ENCODE measurements at places on chromosomes 4 and X.

GRCh38 chrX:148459343-148459742 lies 41.1 kb upstream of the AFF2 start:
- no peak for DNase-seq

DNA sequence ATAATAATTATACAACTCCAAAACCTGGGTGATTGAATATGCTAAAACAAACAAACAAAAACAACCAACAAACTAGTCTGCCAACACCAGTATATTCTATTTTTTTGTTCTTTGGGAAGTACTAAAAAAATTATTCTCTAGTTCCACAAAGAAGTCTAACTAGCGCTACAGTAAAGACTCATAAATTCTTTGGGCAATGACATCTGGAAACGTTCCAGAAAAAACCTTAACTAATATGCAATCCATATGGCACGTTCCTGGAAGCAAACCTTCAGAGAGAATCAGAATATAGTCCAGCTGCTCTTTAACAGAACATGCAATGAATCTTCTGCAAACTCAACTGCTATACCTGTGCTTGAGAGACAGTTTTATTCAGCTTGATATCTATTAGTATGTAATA lies 500.1 kb downstream of the TRAM1L1 start:
- DNase-seq, result no peak

DNA sequence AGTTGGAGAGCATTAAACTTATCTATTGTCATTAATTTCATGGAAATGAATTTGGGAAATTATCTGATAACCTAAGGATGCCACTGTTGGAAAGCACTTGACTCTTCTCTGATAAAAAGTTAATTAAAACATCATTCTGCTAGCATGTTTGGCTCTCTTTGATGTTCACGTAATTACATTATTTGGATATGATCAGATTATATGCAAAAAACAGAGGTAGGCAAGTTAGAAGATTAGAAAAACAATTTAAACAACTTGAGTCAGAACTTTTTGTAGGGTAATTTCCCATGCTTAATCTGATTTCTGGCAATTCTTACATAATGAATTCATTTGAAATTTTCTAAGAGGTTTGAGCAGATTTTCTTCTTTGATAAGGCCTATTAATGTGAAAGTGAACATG lies 882.9 kb downstream of the TRAM1L1 start:
- DNase-seq, result no peak

GRCh38 chr4:8492174-8492573 lies 51.6 kb downstream of the TRMT44 start:
- DNase-seq, result no peak

DNA sequence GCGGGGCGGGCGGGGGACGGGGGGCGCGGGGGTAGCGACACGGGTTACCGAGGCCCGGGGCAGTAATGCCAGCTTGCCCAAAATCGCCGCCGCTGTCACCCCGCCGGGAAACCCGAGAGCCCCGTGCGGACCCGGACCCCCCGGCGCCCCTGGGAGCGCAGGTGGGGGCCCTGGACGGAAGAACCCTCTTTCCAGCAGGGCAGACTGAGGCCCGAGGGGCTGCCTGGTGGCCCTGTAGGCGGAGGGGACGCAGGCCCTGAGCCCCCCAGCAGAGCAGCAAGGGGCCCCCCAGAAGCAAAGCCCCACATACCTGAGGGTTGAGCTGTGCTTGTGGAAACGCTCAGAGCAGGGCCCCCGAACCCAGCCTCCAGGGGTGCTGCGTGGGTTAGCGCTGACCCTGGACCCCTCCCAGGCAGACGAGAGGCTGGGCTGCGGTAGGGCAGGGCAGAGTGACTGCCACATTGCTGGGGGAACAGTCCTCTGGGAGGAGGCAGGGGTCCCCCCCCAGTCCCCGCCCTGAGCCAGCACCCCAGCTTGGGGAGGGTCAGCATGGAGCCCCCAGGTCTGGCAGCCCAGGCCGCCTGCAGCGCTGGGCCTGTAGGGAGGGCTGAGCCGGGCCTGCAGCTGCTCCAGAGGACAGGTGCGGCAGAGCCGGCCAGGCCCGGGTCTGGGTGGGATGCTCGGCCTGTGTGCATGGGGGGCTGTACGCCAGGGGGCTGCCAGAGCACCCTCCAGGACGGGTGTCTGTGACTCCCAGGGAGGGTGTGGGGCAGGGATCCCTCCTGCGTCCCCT lies 646 bp downstream of the DOK7 start:
- DNase-seq, result no peak
